ENCODE measurements at places on chromosomes 2 and 18.

- DNase-seq = no peak
Observed at GRCh38 chr2:217268978-217269377, 409.1 kb upstream of the TNP1 start.

DNA sequence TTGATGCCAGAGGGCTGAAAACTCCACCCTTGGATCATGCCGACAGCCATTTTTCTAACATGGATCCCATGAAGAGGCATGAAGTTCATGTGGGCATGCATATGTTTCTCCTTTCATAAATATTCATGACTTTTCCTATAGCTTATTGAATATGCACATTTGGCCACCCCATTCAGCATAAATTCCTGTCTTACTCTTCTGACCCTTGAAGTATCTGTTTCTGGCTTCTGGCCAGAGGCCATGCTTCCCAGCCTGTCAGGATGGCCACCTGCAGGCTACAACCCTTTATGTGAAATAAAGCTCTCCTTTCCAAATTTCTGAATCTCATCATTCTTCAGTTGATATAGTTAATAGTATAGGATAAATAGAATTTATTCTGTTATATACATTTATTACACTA, 19.6 kb upstream of the MSTN start:
- DNase-seq = no peak

DNA sequence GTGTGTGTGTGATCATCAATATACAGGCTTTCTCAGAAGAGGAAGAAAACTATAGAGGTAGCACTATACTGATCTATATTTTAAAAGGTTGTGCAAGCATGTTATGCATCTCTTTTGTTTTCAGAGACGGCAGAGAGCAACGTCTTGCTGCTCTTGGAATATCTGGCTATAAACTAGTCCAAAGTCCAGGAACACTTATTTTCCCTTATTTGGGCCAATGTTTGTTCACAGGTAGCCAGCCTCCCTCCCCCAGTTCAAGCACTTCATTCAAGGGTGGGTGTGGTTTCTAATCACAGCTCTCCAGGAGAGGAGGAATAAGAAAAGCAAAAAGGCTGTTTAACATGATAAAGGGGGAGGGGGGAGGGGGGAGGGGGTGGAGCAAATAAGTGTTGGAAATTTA, 4.2 kb downstream of the FZD5 start:
- DNase-seq = no peak

- no peak for DNase-seq
Observed at GRCh38 chr2:170054997-170055396, 123.0 kb upstream of the MYO3B start.

- no peak for DNase-seq
Observed at GRCh38 chr18:56068701-56069100, 480.7 kb upstream of the TCF4 start.

- no peak for DNase-seq
Observed at GRCh38 chr2:2861666-2862240, 515.9 kb downstream of the EIPR1 start.

DNA sequence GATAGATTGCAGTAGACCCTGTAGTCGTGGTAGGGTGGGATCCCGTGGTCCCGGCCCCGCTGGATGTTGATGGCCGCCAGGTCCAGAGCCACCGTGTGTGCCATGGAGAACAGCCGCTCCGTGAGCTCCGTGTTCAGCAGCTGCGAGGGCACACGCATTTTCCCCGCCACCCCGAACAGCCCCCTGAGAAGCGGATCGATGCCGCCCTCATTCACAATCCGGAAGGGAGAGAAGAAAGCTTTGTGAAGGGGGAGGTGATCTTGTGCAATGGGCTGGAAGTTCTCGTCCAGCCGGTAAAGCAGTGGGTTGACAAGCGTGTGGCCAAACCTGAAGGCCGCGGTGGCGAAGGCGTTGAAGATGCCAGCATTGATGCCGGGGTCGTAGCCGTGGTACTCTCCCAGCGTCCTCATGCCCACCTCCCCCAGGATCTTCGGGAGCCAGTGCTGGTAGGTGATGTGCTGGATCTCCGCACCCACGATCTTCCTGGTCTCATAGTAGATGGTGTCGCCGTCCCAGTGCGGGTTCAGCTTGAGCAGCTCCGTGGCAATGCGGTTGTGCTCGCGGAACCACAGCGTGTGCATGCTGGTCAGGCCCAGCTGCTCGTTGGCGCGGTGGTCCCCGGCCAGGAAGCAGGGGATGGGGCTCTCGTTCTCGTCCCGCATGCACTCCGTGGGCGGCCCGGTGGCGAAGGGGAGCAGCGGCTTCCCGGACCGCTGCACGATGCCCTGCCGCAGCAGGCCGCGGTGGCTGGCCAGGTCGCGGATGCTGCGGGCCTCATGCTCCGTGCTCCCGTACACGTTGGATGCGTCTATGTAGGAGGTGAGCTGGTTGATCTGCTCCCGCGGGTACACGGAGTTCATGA, 95.8 kb downstream of the PXDN start:
- no peak for DNase-seq

DNA sequence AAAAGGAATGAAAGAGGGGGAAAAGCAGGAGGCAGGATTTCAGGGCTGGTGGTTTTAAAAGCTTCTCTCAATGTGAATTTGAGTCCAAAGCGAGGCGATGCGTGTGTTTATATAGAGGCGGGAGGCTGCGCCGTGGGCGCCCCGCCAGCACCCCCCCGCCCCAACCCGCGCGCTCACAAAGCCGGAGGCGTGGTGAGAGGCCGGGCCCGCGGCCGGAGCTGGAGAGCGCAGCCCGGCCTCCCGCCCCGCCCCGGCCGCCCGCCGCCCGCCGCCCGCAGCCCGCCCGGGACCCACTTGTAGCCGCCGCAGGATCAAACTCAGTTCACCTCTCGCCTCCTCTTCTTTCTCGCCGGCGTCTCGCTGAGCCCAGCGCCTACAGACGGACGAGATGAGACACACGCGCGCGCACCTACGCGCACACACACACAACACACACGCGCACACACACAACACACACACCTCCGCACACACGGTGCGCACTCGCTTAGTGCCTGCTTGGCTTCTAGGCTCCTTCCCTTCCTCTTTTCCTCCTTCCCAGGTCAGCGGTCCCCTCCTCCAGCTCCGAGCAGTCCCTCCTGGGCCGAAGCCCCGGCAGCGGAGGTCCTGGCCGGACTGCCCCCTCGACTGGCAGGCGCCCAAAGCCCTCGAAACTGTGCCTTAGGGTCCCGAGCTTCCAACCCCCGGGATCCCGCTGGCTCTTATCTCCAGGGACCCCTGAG, 1.3 kb upstream of the CYP26B1 start:
- no peak for DNase-seq

DNA sequence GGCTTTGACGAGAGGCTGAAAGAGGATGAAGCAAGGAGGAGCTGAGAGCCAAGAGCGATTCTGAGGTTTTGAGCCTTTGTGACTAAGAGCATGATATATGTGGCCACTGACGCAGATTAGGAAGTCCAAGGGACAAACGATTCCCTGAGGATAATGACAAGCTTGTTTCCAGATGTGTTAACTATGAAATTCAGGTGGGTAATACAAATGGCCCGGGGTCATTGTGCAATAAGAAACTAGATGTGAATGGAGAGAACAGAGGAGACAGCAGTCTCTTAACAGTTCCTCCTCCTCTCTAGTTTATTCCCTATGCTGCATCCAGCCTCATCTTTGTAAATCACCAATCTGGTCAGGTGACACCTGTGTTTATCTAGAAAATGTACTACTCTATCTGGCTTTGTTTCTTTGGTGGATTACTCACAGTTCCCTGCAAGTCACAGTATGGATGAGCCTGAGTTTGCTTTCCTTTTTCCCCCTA, 84.2 kb downstream of the SOCS6 start:
- peak; percentile 91 for DNase-seq

DNA sequence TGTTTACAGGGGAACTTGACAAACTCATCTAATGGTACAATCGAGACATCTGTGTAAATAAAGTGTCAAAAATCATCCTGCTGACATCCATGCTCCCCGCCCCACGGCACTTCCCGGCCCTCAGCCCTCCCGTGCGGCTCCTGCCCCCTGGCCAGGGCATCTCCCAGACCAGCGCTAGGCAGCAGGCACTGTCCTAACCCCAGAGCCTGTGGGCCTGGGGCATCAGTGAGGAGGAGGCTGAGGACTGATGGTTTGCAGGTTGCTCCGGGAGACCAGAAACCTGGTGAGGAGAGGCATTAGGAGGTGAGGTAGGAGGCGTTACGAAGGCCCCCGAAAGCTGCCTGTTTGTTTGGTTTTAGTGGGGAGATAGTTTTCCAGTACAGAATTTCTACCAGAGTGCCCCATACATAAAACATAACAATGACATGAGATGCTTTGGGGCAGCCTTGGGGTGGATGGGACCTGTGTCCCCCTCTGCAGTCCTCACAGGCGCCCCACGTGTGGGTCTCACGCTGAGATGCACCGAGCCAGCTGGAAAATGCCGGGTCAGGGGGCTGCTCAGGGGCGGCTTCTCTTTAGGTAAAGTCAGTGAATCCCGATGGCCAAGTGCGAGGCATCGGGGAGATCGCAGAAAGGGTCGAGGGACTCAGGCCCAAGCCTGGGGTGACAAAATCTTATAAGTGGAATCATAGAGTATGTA, 114.2 kb downstream of the RTP5 start:
- DNase-seq = no peak

GRCh38 chr2:113238871-113239839, 39.6 kb downstream of the PAX8 start:
- no peak for DNase-seq

- no peak for DNase-seq
Observed at GRCh38 chr18:60698901-60699300, 326.3 kb upstream of the MC4R start.

- DNase-seq = no peak
Observed at GRCh38 chr2:20451341-20451740, 4.5 kb downstream of the RHOB start.

DNA sequence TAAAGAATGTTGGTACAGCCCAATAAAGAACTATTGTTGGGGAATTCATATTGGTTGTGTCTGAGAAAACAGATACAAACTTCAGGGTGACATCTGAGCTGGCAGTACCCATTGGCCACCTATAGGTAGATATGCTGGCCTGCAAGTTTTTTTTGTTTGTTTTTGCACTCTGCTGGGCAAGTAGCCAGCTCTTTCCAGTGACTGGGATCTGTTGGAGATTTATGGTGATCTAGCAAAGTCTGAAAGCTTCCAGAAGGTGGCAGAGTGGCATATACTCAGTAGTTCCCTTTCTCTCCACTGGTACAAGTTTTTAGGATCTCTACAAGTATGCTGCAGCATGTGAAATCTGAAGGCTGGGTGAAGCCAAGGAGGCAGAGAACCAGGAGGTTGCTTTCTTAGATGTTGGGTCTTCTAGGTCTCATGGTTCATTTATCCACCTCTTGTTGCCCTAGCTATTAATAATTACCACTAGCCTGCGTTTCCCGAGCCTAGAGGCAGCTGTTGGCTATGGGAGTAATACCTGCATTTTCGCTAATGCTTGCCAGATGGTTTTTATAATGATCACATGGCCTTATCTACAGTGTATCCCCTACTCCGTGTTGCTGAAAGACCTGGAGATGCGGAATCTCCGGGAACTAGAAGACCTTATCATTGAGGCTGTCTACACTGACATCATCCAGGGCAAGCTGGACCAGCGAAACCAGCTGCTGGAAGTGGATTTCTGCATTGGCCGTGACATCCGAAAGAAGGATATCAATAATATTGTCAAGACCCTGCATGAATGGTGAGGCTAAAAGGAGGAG, 9.5 kb downstream of the COPS7B start:
- no peak for DNase-seq

DNA sequence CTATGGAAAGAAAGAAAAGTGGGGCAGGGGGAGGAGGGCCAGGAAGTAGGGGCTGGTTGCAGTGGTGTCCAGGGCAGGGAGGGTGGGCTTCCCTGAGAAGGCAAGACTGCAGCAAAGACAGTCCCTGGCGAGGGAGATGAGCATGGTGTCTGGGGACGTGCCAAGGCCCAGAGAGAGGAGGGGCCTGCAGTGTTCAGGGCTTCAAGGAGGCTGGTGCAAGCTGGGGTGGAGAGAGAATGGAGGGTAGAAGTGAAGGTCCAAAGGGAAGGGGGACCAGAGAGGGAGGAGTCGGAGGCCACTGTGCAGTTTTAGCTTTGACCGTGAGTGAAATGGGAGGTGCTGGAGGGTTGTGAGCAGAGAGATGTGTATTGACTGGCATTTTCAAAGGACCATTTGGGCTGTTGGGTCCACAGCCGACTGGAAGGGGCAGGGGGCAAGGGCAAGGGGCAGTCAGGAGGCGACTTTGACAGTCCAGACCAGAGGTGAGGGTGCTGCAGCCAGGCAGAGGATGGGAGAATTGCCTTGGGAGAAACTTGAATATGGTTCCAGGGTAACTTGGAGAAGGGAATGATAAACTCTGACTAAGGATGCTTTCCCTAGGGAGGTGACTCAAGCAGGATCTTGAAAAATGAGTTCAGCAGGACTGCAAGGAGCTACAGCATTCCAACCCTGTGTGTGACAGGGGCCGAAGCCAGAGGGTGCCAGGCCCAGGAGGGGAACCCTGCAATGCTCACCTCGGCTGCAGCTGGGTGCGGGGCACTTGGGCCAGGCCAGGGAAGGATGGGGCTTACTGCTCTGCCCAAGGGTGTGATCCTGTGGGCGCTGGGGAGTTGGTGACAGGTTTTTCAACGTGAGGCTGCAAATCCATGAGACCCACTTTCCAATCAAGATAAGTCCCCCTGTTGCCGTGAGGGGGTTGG, 177.1 kb upstream of the HAAO start:
- DNase-seq = peak; percentile 83

DNA sequence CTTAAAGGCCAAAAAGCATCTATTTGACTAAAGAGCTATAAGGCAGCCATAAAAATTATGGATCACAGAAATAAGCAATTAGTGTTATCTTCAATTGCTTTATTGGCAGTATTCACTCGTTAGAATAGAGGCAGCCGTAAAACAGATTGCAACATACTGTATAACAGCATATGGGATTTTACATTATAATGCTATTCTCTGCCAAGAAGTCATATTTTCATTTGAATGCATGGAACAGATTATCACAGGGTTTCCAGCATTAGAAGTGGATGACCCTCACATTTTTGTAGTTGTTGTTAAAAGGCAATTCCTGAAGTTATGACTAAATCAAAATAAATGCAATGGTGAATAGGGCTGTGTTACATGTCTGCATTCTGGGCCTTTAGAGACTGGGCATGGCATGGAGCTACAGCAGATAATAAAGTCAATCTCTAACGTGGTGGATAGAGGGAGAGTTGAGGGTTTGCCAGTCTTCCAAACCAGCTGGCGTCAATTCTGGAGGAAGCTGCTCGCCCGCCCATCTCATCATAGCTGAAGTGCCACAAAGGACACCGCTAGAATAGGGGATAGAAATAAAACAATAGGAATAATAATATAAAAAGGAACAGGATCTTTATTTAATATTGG, 155.4 kb upstream of the VRK2 start:
- no peak for DNase-seq

DNA sequence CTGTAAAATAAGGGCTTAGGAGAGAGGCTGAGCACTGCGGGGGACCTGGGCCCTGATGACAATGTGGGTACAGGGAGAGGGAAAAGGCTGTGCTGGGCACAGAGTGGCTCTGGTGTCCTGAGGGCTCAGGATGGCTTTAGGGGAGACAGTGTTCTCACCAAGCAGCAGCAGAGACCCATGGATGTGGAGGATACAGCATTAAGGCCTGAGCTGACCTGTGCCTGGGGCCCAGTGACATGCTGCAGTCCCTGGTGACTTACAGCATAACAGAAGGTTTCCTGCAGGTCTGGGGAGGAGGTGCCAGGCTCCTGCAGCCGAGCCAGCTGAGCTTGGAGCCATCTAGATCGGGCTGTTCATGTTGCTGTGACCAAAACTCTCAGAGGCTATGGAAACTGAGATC, 191.3 kb upstream of the SMAD2 start:
- no peak for DNase-seq
